Left cardiac atrium (tissue), 4 donors: ENCODE measurements at places on chromosomes 2 and 18. TPM values are rescaled to one million over a fixed set of nuclear protein-coding genes. Genes with fewer than 3 reads are reported as not detected.

The ADAM17 gene
- total RNA-seq: 14.1 TPM

DNA sequence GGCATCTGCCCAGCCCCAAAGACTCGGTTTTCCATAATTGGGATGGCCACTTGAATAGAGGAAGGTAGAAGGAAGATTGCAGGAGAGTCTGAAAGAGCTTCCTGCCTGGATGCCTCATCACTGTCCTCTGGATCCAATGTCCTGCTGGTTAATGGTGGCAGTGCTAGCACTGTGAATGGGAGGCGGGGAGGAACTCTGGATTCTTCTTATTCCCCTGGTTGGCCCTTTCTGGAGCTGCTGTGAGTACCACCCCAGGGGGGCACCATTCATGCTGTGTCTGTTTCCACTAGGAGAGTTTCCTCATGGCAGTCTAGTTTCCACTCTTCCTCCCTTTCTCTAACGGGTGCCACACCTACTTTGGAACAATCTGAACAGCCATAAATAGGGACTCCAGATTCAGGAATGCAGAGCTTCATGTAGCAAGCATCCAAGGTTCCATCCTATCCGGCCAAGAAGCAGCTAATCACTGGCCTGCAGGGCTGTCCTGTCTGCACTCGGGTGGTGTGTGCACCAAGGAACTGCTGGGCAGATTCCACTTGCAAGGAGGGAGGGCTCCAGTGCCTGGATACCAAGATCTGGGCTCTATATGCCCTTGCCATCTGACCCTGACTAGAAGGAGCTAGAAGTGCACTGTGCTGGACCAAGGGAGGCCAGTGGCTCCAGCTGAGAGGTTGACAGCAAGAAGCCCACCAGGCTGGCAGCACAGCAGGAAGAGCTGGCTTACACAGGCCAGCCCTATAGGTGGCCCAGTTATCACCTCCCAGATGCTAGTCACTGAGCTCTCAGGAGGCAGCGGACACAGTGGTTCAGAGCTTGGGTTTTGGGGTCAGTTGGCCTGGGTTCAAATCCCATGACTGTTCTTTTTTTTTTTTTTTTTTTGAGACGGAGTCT is 4.6 kb upstream of the ATOH8 start:
- DNase-seq: no peak

- no peak for DNase-seq
Observed at GRCh38 chr2:133138693-133139092, 429.6 kb downstream of the NCKAP5 start.

GRCh38 chr2:10220902-10221391 is 81.8 kb upstream of the HPCAL1 start:
- DNase-seq: no peak

DNA sequence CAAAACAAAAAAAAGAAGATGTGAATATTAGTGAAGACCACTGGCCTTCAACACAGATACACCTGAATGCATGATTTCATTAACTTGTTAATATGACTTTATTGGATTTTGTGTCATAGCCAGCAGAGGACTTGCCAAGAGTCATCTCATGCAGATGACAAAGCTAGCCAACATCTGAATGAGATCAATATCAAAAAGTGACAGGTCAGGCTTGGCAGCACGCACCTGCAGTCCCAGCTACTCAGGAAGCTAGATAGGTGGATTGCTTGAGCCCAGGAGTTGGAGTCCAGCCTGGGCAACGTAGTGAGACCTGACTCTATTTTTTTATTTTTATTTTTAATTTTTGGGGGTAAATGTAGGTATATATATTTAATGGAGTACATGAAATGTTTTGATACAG is 54.5 kb upstream of the TGIF1 start:
- no peak for DNase-seq

DNA sequence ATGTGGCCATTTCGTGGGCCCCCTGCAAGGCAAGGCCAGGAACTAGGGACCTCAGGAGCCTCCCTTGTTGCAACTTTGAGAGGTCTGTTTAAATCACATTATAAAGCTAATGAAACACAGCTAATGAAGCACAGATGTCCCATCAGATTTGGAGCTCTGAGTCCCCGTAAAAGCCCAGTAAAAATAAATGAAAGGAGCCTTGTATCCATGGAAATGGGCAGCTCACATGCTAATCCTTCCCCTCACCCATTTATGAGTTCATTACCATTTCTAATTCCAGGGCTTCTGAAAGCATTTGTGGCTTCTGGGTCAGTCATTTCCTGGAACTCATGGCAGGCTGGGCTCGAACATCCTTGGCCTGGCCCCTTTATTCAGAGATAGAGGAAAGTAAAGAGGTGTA is 274.8 kb downstream of the SS18 start:
- no peak for DNase-seq

DNA sequence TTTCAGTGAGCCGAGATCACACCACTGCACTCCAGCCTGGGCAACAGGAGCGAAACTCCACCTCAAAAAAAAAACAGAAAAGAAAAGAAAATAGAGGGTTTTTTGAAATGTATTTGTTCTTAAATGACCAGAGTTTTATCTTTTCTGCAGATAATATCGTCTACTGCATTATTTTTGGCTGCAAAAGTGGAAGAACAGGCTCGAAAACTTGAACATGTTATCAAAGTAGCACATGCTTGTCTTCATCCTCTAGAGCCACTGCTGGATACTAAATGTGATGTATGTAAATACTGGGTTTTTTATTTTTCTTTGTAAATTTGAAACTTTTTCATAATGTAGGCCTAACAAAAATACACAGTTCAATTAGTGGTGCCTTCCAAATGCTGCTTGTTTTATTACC is 18.1 kb downstream of the CCNT2 start:
- no peak for DNase-seq

The COLEC12 gene
- total RNA-seq: 14.2 TPM

- no peak for DNase-seq
Observed at GRCh38 chr2:76008001-76008702, 297.4 kb upstream of the GCFC2 start.

GRCh38 chr2:152716805-152717227 is 445 bp downstream of the PRPF40A start:
- DNase-seq: no peak

The GREB1L gene
- total RNA-seq: 12.0 TPM

DNA sequence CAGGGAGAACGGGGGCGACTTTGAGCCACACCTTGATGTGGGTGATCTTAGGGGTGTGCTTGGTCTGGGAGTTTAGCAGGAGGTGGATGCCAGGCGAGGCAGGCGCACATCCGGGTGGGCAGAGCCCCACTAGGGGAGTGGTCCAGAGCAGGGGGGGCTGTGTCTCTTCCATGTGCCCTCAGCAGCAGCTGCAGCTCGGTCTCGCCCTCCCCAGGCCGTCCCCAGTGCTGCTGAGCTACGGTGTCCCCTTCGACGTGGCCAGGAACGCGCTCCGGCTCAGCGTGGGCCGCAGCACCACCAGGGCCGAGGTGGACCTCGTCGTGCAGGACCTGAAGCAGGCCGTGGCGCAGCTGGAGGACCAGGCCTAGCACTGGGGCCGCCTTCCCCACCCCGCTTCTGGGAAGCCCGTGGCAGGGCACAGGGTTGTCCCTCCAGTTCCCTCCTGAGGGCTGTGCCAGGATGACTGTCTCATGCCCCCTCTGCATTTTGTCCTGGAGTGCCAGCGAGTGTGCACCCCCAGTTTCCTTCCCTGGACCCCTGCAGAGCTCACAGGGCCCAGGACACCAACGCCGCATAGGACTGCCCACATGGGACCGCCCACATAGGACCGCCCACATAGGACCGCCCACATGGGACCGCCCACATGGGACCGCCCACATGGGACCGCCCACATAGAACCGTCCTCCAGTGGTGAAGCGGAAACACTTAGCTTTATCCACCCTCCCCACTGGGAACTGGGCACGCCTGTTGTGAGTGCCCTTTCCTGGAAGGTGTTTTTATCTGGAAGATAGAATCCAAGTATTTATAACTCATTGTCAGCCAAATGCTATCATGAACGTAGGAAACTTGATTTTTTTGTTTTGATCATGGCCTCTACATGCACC is 1.9 kb upstream of the ESPNL start:
- DNase-seq: peak; percentile 82

The EGR4 gene
- not detected for total RNA-seq

DNA sequence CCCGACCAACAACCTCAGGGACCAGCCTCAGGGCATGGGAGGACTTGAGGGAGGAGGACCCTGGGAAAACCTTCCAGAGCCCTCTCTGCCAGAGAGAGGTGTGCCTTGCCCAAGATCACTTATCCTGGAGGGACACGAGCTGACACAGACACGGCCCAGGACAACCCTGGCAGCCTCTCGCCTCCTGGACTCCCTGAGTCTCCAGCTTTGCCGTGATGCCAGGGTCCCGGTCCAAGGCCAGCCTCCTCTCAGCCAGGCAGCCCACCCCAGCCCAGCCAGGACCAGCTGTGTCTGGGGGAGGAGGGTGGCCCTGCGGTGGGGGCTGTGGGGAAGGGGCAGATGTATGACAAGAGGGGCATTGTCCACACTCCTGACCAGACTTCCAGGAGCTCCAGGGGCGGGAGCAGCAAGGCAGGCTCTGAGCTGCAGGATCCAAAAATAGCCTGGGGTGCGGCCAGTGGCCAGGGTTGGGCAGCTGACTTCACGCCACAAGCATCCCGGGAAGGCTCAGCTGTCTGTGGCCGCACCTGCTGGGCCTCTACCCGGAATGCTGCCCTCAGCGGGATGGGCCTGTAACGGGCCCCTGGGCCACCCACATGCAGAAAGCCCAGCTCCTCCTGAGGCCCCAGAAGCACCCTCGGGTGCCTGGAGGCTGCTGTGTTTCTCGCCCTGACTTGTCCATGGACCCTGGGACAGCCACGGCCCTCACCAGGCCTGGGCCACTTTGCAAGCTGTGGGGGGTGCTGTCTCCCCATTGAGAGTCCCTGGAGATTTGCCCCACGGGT is 65.5 kb upstream of the GPC1 start:
- peak; percentile 81 for DNase-seq

The CCNYL1 gene
- 20.4 TPM for total RNA-seq

DNA sequence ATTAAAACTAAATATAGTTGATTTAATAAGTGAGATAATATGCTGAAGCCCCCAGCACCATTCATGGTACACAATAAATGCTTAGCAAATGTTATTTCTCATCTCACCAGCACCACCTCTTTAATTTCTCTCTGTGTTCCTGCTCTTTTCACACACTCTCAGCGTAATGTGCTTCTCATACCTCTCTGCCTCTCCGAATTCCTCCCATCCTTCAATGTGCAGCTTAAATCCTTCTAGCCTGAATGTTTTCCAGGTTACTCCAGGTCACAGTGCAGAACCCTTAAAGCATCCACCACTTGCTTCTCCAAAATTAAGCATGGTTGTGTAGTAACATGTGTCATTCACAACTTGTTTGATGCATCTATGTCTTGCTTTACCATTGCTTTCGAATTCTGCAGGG is 119.6 kb downstream of the MCFD2 start:
- DNase-seq: no peak

The NMUR1 gene
- 0.34 TPM for total RNA-seq

DNA sequence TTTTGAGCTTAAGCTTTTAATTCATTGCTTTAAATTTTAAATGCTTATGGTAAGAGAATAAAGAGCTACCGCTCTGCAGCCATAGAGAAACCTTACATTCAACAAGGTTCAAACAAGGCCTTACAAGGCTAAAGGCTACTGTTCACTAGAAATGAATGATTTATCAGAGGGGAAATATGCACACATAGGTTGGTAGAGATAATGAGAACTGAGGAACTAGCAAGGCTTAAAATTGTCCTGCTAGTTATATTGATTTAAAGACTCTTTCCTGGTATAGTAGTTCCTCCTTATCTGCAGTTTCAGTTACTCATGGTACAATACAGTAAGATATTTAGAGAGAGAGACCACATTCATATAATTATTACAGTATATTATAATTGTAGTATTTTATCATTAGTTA is 193.4 kb downstream of the WDR7 start:
- DNase-seq: no peak

DNA sequence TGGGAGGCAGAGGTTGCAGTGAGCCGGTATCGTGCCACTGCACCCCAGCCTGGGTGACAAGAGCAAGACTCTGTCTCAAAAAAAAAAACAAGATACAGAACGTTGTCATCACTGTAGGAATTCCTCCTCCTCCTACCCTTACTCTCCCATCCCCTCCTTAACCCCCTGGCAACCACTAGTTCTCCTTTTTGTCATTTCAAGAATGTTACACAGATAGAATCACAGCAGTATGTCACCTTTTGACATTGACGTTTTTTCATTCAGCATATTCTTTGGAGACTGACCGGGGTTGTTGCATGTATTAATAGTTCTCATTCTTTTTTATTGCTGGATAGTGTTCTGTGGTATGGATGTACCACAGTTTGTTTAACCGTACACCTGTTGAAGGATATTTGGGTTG is 32.4 kb downstream of the TTLL4 start:
- DNase-seq: no peak

The CPLX4 gene
- not detected for total RNA-seq

DNA sequence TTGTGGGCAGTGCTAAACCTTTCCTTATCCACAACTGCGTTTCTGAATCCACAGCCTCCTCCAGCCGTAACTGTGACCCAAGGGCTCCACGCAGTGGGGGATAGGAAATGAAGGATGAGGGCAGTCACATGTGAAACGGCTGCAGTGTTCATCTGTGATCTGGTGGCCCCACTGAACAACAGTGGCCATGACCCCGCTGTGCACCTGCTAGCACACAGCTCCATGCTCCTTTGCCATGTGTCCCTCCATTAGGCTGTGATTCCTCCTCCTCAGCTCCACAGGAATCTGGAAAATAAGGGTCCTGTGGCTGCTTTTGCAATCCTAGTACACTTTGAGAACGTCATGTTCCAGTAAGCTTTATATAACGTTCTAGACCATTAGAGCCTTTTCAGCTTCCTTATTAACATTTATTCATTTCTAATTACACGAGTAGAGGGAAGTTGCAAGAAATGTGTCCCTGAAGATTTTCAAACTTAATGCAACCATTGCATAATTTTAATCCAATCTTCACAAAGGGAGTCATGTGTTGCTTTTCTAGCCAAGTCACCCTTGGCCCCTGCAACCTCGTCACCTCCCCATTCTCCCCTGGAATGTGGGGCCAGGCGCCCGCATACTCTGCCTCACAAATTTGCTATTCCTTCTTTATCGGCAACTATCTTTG is 7.1 kb upstream of the NAPG start:
- peak; percentile 64 for DNase-seq

- no peak for DNase-seq
Observed at GRCh38 chr18:45441110-45441847, 174.0 kb upstream of the SLC14A2 start.

- DNase-seq: no peak
Observed at GRCh38 chr2:133063775-133064174, 393.8 kb upstream of the LYPD1 start.

- DNase-seq: no peak
Observed at GRCh38 chr2:217636991-217637561, 365.7 kb downstream of the TNS1 start.

GRCh38 chr2:99863236-99863902 is 279.0 kb downstream of the AFF3 start:
- DNase-seq: no peak

- DNase-seq: peak; percentile 63
Observed at GRCh38 chr2:26346454-26347053, at the start of gene ADGRF3. TSS of gene ADGRF3 (minus strand) at chr2:26346789. CDS start at chr2:26346234, 555 bp downstream.

The ELOA2 gene
- total RNA-seq: not detected

GRCh38 chr18:79875931-79876461 is 75.5 kb downstream of the SLC66A2 start:
- no peak for DNase-seq

- DNase-seq: no peak
Observed at GRCh38 chr2:150803689-150804398, 316.4 kb upstream of the RND3 start.

The POTEF gene
- total RNA-seq: not detected

GRCh38 chr2:52054824-52055223 is 1022.9 kb upstream of the NRXN1 start:
- DNase-seq: no peak

- no peak for DNase-seq
Observed at GRCh38 chr2:113686537-113686936, 59.5 kb downstream of the RABL2A start.
